IMR-90 (cell line): ENCODE measurements at places on chromosomes 5 and 9. TPM values are rescaled to one million over a fixed set of nuclear protein-coding genes. Genes with fewer than 3 reads are reported as not detected.

The RAPGEF6 gene
- 18.8 and 30.3 TPM in 2 replicates for total RNA-seq

The IFNK gene
- total RNA-seq: not detected in 2 replicates

The TRIM7 gene
- 0.54 and 0.83 TPM in 2 replicates for total RNA-seq

DNA sequence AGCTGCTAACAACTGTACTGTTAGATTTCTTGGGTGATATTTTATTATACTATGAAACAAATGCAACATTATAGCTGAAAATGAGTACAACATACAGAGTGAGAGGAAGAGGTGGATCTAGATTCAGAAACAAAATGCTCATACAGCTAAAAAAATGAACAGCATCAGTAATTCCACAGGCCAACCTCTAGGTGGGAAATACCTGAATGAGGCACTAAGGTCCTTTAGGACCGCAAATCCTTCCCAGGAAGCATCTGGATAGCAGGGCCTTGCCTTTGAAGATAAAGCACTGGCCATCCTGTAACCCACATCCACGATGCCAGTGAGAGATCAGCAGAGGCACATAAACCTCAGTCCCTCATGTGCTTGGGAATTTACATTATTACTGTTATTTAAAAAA, 310.8 kb downstream of the YTHDC2 start:
- no peak for DNase-seq

- no peak for DNase-seq
Observed at GRCh38 chr5:58761407-58761806, 178.5 kb downstream of the RAB3C start.

DNA sequence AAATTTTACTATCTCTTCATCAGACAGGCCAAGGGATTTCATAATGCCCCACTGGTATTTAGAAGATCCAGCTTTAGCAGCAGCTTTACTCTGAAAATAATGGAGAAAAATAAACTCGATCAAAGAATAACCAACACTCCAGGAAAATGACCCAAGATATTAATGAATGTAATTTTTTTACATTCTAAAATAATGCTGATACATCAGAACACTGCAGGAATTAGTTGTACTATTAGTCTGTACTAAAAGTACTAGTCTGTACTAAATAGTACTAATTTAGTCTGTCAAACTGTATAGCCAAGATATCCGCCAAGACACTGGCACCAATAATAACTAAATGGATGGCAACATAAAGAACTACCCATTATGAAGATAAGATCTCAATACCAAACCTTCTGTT, 18.1 kb downstream of the LARS1 start:
- no peak for DNase-seq

GRCh38 chr9:137252555-137253506, 1.7 kb downstream of the STPG3 start:
- no peak for DNase-seq

GRCh38 chr9:132798817-132799790, 79.0 kb downstream of the AK8 start:
- no peak for DNase-seq

DNA sequence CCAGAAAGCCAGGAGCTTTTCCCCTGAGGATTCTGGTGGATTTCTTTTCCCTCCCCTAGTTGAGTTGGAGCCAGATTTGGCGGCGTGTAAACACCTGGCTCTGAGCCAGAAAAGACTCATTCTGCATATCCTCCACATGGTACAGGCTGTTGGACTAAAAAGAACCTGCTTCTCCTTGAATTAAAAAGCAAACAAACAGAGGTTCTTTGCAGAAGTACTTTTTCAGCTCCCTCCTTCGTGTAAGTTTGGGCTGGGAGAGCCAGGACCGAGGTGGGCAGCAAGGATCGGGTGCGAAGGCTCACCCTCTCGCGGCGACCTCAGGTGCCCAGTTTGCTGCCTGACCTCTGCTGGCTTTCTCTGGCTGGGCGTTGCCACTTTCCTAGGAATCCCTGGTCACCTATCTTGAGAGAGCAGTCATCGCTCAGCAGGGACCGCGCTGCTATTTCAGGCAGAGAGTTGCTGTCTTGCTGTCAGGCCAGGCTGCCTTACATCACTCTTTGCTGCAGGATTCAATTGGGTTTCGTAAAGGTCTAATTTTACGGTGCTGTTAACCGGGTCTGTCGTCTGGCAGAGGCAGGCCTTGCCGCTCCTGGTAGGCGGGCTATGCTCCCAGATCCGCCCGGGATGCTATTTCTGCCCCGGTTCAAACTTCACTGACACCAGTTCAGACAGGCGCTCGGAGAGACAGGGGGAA, 3.2 kb downstream of the PAPPA start:
- peak; percentile 78 for DNase-seq

DNA sequence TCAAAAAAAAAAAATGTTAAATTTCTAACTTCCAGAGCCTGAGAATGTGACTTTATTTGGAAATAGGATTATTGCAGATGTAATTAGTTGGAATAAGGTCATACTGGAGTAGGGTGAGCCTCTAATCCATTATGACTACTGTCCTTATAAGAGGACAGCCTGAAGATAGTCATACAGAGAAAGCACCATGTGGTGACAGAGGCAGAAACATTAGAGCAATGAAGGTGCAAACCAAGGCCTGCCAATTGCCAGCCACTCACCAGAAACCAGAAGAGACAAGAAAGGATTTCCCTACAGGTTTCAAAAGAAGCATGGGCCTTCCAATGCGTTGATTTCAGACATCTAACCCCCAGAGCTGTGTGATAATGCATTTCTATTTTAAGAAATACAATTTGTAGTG, 659.2 kb upstream of the CHD1 start:
- DNase-seq: no peak

GRCh38 chr5:68066277-68066955, 149.1 kb upstream of the PIK3R1 start:
- no peak for DNase-seq

DNA sequence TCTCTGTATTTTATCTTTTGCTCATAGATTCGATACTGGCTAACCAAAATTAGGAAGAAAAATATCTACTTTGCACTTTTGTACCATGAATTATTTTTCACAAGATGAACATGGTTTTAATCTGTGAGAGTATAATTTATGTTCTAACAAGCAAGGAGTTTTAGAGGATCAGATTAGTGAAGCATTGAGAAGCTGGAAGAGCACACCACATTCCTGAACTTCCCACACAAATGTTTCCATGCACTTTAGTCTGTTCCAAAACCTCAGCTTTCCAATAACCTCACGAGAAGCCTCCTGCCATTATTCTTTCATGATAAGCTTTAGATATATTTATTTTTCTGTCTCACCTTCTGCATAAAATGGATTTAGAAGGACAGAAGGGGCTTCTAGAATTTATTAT, 98.7 kb upstream of the MPDZ start:
- peak; percentile 4 for DNase-seq
